NCI-H1694 treated with DMSO at 0.1 percent for 48 hours (cell line): ENCODE measurements at places on chromosomes 11 and 22.

- peak; percentile 13 for DNase-seq
Observed at GRCh38 chr11:9003573-9004182, at the start of gene NRIP3. NRIP3 (minus strand) TSS chr11:9004001; CDS start chr11:9003935, 66 bp downstream.

DNA sequence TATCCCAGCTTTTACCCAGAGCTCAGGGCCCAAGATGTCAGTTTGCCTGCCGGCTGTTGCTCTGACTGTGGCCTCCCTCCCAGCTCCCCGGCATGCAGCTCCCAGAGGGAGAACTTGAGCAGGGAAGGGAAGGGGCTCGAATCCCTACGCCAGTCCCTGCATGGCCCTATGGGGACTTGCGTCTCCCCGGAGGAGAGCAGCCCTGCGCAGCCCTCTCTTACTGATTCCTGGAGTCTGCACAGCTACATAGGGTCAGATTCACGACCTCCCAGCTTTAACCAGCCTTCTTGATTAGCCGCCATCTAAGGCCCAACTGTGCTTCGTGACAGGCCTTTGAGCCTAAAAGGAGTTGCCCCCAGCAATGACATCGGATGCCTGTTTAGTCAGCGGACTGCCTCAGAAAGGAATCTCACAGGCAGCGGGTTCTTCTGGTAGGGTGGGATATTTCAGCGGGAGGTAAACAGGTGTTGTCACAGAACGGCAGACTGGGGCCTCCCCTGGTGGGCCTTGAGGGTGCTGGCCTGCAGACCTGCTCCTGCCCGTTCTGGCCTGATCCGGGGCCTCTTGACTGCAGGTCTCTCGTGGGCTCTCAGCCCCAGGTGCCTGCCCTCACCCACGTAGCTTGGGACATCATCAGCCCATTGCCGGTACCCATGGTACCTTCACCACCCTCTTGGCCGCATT is 43.8 kb upstream of the KCNQ1OT1 start:
- no peak for DNase-seq

GRCh38 chr11:118099838-118100556 is 13.2 kb upstream of the SMIM35 start:
- DNase-seq: no peak

- no peak for DNase-seq
Observed at GRCh38 chr11:84886344-84886743, 740.8 kb downstream of the DLG2 start.

DNA sequence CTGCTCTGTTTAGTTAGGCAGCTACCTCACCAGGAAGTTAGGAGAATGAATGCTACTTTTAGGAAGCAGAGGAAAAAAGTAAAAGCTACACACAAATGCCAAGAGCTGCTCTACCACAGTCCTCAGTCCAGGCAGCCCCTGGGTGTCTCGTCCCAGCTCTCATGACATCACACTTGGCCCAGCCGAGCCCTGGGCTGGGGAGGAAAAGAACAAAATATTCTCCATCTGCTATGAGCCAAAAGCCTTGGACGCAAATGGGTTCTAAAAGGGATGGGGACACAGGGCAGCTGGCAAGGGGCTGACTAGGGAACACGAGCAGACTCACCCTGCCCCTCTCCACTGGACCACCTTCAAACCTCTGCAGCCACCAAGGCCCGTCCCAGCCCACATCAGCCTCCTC is 26.1 kb downstream of the TMEM184B start:
- no peak for DNase-seq

GRCh38 chr22:26744892-26745808 is 87.8 kb downstream of the MIAT start:
- DNase-seq: no peak

GRCh38 chr22:30267382-30268302 is 991 bp upstream of the OSM start:
- DNase-seq: no peak

GRCh38 chr11:32259641-32260081 is 168.8 kb downstream of the RCN1 start:
- DNase-seq: peak; percentile 14

DNA sequence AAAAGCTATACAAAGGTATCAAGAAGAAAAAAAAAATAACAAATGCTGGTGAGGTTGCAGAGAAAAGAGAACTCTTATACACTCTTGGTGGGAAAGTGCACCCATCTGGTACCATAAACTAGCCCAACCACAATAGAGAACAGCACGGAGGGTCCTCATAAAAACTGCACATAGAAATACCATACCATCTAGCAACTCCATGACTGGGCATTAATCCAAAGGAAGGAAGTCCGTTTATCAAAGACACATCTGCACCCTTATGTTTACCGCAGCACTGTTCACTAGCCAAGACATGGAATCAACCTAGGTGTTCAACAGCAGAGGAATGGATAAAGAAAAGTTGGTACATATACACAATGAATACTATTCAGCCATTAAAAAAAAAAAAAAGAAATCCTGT is 10.8 kb upstream of the CLDN5 start:
- no peak for DNase-seq

- no peak for DNase-seq
Observed at GRCh38 chr22:42283278-42284201, 13.1 kb upstream of the TCF20 start.

DNA sequence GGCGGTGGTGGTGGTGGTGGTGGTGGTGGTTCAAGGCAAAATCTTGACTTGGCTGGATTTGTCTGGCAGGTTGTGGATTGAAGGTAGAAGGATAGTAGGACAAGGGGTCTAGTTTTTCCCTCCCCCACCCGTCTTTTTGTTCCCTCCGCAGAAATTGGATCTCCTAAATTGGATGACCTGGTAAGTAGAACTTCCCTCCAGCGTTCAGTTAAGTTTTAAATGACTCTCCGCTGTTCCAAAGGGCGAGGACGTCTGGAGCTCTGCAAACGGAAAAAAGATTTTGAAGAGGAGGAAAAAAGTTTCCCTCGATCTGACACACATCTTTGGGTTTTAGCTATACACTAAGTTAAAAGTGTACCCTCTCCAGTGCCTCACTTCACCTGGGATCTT is 422 bp upstream of the LGR4 start:
- DNase-seq: no peak

GRCh38 chr22:28032861-28033260 is 113.8 kb upstream of the PITPNB start:
- no peak for DNase-seq

- no peak for DNase-seq
Observed at GRCh38 chr22:30402028-30402765, 5.4 kb downstream of the SEC14L2 start.

- no peak for DNase-seq
Observed at GRCh38 chr11:14240221-14240620, 118.8 kb downstream of the RRAS2 start.

GRCh38 chr22:30434843-30435242 is 9.3 kb downstream of the MTFP1 start:
- DNase-seq: no peak

GRCh38 chr22:45308391-45308956 is 1.3 kb upstream of the FAM118A start:
- no peak for DNase-seq

DNA sequence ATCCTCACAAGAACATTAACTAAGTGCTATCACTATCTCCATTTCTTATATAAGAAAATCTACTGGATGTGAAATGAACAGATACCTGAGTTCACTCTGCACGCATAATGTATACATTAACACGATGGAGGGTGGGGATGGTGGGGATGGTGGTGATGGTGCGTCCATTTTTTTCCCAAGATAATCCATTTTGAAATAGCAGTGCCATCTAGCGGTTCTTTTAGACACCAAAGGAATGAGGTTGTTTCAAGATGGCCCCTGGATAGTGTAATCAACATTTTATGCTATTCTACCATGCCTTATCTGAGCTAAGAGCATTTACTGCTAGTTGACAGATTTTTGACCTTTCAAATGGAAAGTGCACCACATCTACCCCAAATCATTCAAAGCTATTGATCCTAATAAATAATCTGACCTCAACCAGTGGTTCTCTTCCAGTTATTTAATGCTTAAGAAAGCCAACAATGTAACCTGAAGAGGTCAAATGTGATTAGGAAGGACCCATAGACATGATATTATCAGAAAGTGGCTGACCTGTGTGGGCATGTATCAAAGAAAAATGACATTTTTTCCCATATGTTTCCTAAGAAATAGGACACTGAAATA is 714.7 kb upstream of the TENM4 start:
- DNase-seq: no peak

- no peak for DNase-seq
Observed at GRCh38 chr11:116144387-116144958, 628.3 kb downstream of the BUD13 start.

- no peak for DNase-seq
Observed at GRCh38 chr11:134503596-134503995, 91.6 kb upstream of the B3GAT1 start.

DNA sequence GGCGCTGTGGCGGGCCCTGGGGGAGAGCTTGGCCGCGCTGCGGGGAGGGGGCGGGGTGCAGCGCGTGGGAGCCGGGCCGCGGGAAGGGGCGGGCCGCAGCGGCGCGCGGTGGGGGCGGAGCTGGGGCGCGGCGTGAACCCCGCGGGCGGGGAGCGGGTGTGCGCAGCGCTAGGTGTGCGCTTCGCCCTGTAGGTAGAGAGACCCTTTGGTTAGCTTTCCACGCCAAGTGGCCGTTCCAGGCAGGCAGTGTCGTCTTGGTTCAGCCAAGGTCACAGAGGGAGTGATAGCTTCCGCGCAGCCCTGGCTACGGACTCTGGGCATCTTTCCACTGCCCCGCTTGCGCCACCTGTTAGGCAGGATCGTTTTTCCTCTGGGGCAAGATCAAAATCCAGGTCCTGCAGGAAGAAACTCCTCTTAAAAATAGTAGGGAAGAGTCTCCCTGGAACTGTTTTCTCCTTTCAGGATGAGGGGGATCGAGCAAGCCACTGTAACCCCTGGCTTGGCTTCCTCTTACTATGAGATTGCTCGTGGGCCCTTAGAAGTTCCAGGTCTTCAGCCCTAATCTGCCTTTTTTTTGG is 434 bp downstream of the BANF1 start:
- DNase-seq: no peak

DNA sequence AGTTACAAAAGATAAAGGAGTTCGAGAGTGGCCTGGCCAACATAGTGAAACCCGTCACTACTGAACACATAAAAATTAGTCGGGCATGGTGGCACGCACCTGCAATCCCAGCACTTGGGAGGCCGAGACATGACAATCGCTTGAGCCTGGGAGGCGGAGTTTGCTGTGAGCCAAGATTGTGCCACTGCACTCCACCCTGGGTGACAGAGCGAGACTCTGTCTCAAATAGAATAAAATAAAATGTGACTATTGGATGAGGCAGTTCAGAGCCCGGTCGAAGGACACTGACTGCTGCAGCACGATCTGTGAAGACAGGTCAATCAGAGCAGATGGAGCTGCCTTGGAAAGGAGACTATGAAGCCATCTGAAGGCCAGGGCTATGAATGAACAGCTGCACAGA is 37.7 kb upstream of the ANO1 start:
- DNase-seq: no peak

- no peak for DNase-seq
Observed at GRCh38 chr11:31617246-31617645, 107.7 kb downstream of the ELP4 start.

DNA sequence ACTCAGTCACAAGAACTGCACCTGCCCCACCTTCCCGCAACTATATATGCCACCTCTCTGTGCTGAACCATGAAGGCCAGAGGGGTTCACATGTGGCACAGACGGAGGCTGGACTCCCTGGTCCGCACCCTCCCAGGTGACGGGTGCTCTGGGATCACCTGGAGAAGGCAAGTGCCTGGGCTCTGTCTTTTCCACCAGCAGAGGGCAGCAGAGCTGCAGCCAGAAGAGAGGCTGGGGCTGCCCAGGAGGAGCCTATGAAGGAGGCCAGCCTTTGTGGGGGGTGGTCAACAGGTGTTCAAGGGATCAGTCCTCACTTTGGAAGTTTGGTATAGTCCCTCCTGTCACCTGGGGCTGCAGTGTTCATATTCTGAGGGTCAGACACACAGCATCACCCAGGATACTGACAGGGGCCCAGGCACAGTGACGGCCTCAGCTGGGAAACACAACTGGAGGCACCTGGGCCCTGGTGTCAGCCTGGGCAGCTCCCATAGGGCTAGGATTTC is 39.2 kb upstream of the IGLL5 start:
- no peak for DNase-seq

DNA sequence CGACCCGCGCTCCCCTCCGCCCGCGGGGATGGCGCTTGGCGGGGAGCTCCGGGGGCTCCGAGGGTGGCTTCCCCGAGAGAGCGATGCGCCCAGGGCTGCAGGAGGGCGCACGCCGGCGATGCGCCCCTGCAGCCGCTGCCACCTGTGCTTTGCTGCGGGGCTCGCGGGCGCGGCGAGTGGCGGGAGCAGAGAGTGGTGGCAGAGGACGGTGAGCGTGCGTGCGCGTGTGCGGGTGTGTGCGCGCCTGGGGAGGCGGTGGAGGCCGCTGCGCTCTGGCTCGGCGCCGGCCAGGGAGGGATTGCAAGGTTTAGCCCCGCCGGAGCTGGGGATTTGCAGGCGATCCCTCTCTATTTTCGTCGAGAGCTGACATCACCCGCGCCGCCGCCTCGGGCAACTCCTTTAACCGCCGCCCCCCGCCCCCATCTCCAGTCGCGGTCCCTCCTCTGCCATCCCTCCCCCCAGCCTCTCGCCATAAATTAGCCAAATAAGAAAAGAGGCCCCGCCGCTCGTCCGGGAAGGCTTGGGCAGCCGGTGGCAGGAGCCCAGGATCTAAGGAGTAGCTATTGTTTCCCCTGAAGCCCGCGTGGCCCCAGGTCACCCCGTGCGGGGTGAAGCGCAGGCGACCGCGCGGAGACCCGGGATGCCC is at the start of gene SLC1A2:
TSS of gene SLC1A2 (minus strand) at position 375 of the 646 bp plus-strand sequence. CDS start 592 bp downstream, outside the sequence.
- peak; percentile 44 for DNase-seq

DNA sequence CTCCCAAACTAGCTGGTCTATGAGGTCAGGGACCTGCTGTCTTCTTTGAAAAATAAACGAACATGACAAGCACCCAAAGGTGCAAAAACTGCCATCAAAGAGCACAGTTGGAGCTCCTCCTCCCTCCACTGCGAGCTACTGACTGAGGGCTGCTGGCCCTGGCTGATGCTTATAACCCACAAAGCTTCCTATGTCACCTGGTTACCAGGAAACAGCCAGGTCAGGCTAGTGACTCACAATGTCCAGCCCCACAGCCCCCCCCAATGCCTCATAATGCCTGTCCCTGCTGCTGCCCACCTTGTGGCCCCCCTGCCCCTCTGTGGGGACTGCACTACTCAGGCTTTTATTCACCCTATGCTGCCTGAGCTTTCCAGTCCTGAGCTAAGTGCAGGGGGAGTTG is at the start of gene DRICH1:
TSS of gene DRICH1 (minus strand) at position 144 of the 400 bp plus-strand sequence. CDS start 298 bp downstream, outside the sequence.
- no peak for DNase-seq

DNA sequence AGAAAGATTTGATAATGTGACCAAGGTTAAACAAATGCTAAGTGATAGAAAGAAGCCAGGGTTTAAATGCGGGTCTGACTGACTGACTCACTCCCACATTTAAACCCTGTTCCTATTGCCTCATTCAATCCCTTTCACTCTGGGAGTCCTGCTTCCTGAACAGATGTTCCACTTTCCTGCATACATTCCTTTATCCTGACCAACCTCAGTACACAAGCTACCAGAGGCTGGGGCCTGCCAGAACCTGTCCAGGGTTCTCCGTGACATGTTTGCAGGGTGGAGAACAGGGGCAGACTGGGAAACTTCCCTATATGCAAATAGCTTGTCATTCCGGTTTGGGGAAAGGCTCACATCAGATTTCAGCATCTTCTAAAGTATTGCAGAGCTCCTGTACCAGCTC is 3.0 kb upstream of the ANKK1 start:
- DNase-seq: peak; percentile 26
